Stimulated activated CD4-positive, alpha-beta T cell treated with anti-CD3 and anti-CD28 coated beads, Interleukin-1b, Interleukin-23, amount 100 ng/mL, for 1 hour (primary cell): ENCODE measurements at places on chromosomes 2 and 18.

DNA sequence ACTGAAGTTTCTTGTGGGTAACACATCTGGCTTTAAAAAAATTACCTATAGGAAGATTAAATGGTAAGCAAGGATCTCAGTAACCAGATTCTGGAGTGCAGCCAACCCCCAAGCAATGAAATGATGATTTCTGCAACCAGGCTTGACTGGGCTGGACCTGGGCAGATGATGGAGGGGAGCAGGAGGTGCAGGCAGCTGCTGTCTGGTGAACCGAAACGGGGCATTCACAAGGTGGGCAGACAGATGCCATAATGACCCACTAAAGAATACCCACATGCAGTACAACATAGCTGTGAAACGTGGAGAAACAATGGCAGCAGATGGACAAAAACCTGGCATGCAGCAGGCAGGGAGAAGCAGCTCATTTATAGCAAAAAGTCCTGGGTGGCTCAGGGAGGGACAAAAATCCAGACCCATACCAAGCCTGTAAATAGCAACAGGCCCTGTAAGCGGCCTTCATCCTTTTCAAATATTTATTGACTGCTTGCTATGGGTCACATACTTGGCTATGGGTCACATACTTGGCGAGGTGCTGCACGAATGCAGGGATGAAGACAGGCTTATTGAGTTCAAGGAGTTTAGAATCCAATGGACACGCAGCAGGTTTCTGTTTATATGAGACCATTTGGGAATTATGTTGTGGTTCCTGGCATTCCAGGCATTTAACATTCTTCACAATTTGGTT lies 244.7 kb downstream of the HRH4 start:
- no peak for DNase-seq

DNA sequence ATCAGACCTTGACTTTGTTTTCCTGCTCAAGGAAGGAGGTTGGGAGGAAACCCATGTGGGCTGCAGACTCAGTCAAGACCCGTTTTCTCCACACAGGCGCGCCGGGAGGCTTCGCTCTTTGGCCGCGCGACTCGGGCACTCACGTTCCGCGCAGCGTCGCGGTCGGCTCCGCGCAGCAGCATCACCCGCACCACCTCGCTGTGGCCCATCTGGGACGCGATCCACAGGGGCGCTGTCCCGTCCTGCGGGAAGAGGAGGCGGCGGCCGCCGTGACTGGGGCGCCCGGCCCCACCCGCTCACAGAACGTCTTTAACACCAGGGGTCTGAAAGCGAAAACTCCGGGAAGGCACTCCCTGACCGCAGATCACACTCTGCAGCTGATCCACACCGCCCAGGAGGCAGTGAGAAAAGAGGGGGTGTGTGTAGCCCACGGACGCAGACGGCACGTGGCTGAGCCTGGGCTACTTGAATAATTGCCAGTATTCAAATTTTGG lies 33.1 kb upstream of the NPC1 start:
- no peak for DNase-seq

- no peak for DNase-seq
Observed at GRCh38 chr2:111205774-111206173, 85.1 kb downstream of the BCL2L11 start.

- DNase-seq = no peak
Observed at GRCh38 chr2:240433973-240434727, 1.3 kb upstream of the GPC1 start.

DNA sequence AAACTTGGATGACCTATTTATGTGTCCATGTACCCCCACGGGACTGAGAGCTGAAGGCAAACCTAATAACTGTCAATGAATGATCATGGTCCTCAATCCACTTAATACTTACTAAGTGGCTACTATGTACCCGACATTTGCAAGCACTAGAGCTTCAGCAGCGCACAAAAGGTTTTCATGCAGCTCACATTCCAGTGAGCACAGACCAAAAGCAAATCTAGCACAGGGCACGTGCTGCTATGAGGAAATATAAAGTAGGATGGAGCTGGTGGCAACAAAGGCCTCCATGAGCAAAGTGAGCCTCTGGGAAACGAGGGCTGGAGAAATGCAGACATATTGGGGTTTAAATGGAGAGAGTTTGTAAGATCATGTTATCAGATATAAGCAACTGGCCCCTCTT lies 3.5 kb downstream of the SLC40A1 start:
- DNase-seq = no peak

GRCh38 chr18:6814882-6815425 lies 85.4 kb downstream of the ARHGAP28 start:
- no peak for DNase-seq
